Dermis blood vessel endothelial cell (primary cell): ENCODE measurements at places on chromosomes 16 and 17. TPM values are rescaled to one million over a fixed set of nuclear protein-coding genes. Genes with fewer than 3 reads are reported as not detected.
A peak's percentile ranks its signal among the peaks of the same experiment; 100 is the strongest.

GRCh38 chr16:31880322-31880979 lies 6.8 kb downstream of the ZNF267 start:
- DNase-seq, result peak; percentile 80

DNA sequence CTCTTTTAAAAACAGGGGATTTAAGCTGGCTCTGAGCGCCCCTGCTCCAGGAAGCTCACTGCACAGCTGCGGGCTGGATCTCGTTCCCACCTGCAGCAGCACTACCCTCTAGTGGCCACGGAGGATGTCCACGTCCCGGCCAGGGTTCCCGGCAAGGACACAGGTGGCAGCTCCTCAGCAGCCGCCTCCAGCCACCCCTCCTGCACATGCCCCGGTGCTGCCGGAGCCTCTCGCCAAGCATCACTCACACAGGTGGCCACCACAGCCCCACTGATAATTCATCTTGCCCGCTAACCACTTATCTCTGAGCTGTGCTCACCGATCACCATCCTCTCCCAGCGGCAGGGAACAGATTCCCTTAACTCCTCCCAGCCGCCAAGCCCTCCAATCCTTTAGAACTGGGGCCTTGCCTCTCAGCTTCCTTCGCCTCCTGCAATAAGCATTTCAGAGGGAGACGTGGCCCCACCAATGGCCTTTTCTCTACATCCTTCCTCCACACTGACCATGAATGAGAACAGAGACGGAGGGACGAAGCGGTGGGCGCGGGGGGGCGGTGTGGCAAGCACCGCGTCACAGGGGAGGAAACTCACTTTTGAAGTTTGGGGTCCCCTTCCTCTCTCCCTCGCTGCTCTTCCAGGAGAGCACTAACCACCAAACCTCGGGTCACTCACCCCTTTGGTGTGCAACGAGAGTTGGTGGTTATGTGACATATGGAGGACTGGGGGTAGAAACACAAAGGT lies 222.1 kb downstream of the RBFOX3 start:
- DNase-seq, result peak; percentile 71

DNA sequence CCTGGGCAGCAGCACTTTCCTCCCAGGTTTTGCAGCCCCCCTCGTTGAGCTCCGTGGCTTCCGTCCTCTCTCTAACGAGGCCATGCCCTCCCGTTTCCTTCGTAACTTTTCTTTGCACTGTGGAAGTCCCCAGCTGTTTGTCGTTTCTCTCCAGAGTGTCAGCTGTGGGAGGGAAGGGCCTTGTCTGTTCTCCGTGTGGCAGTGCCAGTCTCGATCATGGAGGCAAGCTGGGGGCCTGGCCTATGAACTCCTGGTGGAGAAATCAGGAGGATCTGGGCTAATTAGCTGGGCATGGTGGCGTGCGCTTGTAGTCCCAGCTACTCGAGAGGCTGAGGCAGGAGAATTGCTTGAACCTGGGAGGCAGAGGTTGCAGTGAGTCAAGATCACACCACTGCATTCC lies 28.3 kb downstream of the TBCD start:
- DNase-seq, result no peak

- peak; percentile 84 for DNase-seq
Observed at GRCh38 chr16:67537270-67537635, 8.6 kb downstream of the RIPOR1 start.

DNA sequence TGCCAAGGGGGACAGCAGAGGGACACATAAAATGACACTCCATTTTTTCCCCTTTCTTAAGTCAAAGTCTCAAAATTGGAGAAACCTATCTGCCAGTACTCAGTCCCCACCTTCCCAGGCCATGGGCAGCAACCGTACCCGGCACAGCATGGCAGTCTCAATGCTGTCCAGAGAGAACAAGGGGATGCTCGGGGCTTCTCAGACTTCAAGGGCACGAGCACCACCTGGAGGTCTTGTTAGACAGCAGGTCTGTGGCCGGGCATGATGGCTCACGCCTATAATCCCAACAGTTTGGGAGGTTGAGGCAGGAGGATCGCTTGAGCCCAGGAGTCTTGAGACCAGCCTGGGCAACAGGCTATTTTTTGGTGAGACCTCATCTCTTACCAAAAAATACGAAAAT lies 3.2 kb downstream of the DNAH17 start:
- DNase-seq, result peak; percentile 39

TSNAXIP1 gene
- 0.47 and 0.85 TPM in 2 replicates for total RNA-seq

HID1 gene
- total RNA-seq, result 53.8 and 65.1 TPM in 2 replicates
